ENCODE measurements at places on chromosomes 5 and 9. TPM values are rescaled to one million over a fixed set of nuclear protein-coding genes. Genes with fewer than 3 reads are reported as not detected.

The PHF24 gene
- total RNA-seq, result not detected

The MARCOL gene
- total RNA-seq, result not detected

The TARS1 gene
- total RNA-seq, result 165 TPM

The IFNK gene
- not detected for total RNA-seq

The IFNB1 gene
- total RNA-seq, result 0.61 TPM

The MRPS2 gene
- total RNA-seq, result 29.3 TPM

The RGS7BP gene
- total RNA-seq, result not detected

- peak overlapping the region; percentile 100 for H3K27ac ChIP-seq
- peak; percentile 80 for DNase-seq
- peaks cover 21% of the 10 kb centered on the region for H3K36me3 ChIP-seq
- peak overlapping the region; percentile 99 for H3K4me3 ChIP-seq
These were observed 26.1 kb upstream of the ANXA2R start for GRCh38 chr5:43065948-43066798.

DNA sequence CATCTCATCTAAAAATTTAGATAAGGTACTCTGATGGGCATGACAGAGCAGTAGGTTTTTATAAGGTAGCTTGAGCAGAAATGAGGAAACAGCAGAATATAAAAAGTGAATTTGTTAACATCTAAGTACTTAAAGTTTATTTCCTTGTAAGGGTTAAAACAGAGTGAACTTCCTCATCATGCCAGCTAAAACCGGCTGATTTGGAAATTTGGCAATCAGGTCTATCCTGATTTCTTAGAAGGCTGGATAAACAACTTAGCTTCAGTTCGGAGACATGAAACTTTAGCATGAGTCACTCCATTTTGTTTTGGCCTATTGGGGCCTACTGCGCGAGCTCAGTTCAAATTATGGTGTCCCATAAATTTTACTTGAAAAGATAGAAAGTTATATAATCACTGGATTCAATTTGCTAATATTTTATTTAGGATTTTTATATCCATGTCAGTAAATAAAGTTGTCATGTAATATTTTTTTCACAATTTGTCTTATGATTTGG, 241.6 kb upstream of the RORB start:
- no peak overlapping the region for H3K27ac ChIP-seq
- no peaks in the 10 kb centered on the region for H3K27me3 ChIP-seq
- H3K36me3 ChIP-seq, result no peaks in the 10 kb centered on the region
- no peaks in the 10 kb centered on the region for H3K4me1 ChIP-seq

GRCh38 chr5:140926443-140927227, 536 bp downstream of the PCDHAC1 start:
- peaks cover 3% of the 10 kb centered on the region for H3K36me3 ChIP-seq
- H3K4me1 ChIP-seq, result no peaks in the 10 kb centered on the region
- no peak overlapping the region for H3K27ac ChIP-seq

DNA sequence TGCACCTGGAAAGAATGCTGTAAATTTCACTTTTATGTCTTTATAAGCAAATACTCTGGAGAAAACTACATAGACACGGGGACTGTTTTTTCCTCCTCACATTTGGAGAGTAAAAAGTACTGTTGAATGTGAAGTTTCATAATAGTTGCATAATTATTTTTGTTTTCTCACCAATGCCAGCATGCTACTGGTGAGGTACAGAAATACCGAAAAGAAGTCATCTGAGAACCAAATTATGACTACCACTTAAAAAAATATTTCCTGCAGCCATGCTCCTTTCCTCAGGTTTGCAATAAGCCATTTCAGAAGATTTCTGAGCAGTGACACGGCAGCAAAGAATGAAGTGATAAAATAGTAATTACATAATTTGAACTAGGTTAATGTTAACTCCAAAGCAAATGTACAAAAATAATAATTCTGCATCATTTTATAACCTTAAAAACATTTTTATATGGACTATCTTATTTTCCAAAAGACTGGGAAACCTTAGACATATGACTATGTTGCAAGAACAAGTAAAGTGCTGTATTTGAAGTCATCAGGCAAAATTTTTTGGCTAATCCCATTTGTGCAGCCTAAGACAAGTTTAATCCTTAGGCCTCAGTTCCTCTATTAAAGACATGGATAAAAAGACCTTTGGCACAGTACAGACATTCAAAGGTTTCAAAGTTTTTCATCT, 144.7 kb downstream of the PCSK1 start:
- H3K4me1 ChIP-seq, result no peaks in the 10 kb centered on the region
- DNase-seq, result no peak
- no peak overlapping the region for H3K4me3 ChIP-seq
- no peaks in the 10 kb centered on the region for H3K36me3 ChIP-seq
- H3K27ac ChIP-seq, result no peak overlapping the region
- H3K27me3 ChIP-seq, result peaks cover 11% of the 10 kb centered on the region

GRCh38 chr5:32831624-32832023, 120.5 kb downstream of the NPR3 start:
- H3K4me3 ChIP-seq, result no peak overlapping the region
- H3K36me3 ChIP-seq, result no peaks in the 10 kb centered on the region

GRCh38 chr5:113003763-113004162, 27.2 kb downstream of the DCP2 start:
- H3K4me1 ChIP-seq, result peaks cover 4% of the 10 kb centered on the region
- no peak overlapping the region for H3K27ac ChIP-seq
- DNase-seq, result no peak
- H3K27me3 ChIP-seq, result no peaks in the 10 kb centered on the region
- no peak overlapping the region for H3K4me3 ChIP-seq

- H3K27ac ChIP-seq, result no peak overlapping the region
- DNase-seq, result no peak
- H3K36me3 ChIP-seq, result peaks cover 9% of the 10 kb centered on the region
- H3K4me1 ChIP-seq, result peaks cover 25% of the 10 kb centered on the region
- H3K27me3 ChIP-seq, result no peaks in the 10 kb centered on the region
- H3K4me3 ChIP-seq, result no peak overlapping the region
These were observed 9.6 kb downstream of the MTMR12 start for GRCh38 chr5:32302835-32303754.

- H3K4me1 ChIP-seq, result no peaks in the 10 kb centered on the region
- no peak for DNase-seq
- H3K4me3 ChIP-seq, result no peak overlapping the region
- no peaks in the 10 kb centered on the region for H3K27me3 ChIP-seq
- H3K27ac ChIP-seq, result no peak overlapping the region
- H3K36me3 ChIP-seq, result no peaks in the 10 kb centered on the region
These were observed 68.5 kb downstream of the GHR start for GRCh38 chr5:42491699-42492098.

GRCh38 chr9:129223551-129224208, 45.6 kb upstream of the IER5L start:
- H3K27ac ChIP-seq, result no peak overlapping the region
- peaks cover 37% of the 10 kb centered on the region for H3K4me1 ChIP-seq
- no peak overlapping the region for H3K4me3 ChIP-seq
- H3K27me3 ChIP-seq, result no peaks in the 10 kb centered on the region

- no peak for DNase-seq
- peak overlapping the region; percentile 78 for H3K4me3 ChIP-seq
- peaks cover 53% of the 10 kb centered on the region for H3K4me1 ChIP-seq
These were observed 3.8 kb downstream of the LARP1 start for GRCh38 chr5:154758977-154759376.

DNA sequence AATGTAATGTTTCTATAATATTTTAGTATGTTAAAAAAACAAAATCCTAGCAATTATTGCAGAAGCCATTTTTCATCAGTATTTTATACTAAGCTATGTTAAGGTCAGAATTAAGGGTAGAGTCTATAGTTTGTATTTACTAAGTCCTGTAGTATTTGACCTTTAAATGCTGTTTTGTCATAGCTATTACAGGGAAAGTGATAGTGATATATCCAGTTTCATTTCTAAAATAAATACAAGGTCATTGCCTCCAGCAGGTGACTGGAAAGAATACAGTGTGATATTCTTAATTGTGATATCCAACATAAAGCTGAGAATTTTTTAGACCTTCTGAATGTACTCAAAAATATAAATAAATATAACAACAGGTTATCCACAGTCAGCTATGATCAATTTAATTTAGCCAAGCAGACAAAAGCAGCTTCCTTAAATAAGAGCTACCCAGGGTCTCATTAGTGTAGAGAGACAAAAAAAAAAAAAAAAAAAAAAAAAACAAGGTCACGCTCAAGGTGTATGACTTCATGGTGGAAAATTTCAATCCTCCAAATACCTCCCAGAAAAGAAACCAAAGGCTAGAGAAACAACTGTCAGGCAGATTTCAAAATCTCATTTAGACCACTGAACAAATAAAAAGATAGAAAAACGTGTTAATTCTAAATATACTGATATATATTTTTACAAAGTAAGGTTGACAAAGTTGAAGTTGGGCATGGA, 278.7 kb downstream of the HCN1 start:
- no peaks in the 10 kb centered on the region for H3K36me3 ChIP-seq
- no peak for DNase-seq
- H3K27me3 ChIP-seq, result no peaks in the 10 kb centered on the region

DNA sequence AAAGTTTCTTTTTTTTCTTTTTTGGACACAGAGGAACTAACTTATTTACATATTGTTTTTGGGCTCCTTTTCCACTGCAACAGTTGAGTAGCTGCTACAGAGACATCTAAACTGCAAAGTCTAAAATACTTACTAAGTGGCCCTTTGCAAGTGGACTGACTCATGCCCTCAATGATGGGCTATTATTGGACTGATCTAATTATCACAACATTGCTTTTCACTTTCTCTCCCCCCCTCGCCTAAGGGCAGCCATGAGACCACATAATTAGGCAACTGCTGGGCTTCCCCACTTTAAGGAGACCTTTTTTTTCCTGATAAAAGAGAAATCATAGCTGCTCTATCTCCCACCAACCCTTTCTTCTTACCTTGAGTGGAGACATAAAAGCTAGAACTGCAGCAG, 47.0 kb downstream of the PLK2 start:
- peaks cover 10% of the 10 kb centered on the region for H3K27me3 ChIP-seq
- DNase-seq, result no peak
- H3K4me1 ChIP-seq, result no peaks in the 10 kb centered on the region
- no peak overlapping the region for H3K27ac ChIP-seq
- no peaks in the 10 kb centered on the region for H3K36me3 ChIP-seq

DNA sequence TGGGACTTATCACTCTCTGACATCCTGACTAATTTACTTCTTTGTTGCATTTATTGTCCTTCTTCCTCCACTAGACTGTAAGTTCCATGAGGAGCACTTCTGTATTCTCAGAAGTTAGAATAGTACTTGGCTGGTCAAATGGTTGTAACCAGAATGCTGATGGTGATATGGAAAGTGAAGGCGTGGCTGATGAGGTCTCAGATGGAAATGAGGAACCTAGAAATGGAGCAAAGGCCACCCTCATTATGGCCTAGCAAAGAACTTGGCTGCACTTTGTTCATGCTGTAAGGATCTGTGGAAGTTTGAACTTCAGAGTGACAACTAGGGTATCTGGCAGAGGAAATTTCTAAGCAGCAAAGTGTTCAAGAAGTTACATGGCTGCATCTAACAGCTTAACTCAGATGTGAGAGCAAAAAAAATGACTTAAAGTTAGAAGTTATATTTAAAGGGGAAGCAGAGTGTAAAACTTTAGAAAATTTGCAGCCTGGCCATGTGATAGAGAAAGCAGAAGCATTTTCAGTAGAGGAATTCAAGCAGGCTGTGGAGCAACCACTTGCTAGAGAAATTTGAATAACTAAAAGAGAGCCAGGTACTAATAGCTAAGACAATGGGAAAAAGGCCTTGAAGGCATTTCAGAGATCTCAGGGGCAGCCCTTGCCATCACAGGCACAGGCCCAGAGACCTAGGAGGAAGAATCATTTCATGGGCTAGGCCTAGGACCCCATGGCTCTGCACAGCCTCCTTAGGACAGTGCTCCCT, 14.9 kb upstream of the SLC22A5 start:
- no peaks in the 10 kb centered on the region for H3K4me1 ChIP-seq
- no peak overlapping the region for H3K27ac ChIP-seq
- DNase-seq, result no peak
- no peak overlapping the region for H3K4me3 ChIP-seq
- no peaks in the 10 kb centered on the region for H3K27me3 ChIP-seq

DNA sequence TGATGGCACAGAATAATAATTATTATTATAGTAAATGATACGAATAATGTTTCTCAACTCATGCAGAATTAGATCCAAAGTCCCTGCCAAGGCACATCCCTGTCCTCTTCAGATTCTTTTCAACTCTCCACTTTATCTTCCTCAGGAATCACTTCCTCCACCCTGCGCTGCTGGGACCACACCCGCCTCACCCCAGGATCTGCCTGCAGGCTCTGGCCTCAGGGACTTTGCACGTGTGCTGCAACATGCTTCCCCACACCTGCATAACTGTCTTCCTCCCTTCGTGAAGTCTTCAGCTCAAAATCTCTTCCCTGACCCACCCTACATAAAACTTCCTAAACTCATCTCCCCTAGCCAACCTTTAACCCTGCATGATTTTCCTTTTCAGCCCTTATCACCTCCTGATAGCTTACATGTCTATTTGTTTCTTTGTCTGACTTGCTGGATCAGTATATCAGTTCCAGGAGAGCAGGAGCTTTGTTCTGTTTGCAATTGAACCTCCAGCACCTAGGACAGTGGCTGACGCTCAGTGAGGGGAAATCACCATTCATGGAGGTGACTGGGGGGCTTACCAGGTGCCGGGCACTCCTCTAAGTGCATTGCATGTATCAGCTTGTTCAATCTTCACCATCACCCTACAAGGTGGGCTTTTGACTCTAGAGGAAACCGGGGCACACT, 47.5 kb upstream of the EGFLAM start:
- H3K27me3 ChIP-seq, result peaks cover 6% of the 10 kb centered on the region
- H3K27ac ChIP-seq, result no peak overlapping the region
- no peak for DNase-seq
- no peaks in the 10 kb centered on the region for H3K36me3 ChIP-seq
- no peak overlapping the region for H3K4me3 ChIP-seq
- H3K4me1 ChIP-seq, result no peaks in the 10 kb centered on the region

DNA sequence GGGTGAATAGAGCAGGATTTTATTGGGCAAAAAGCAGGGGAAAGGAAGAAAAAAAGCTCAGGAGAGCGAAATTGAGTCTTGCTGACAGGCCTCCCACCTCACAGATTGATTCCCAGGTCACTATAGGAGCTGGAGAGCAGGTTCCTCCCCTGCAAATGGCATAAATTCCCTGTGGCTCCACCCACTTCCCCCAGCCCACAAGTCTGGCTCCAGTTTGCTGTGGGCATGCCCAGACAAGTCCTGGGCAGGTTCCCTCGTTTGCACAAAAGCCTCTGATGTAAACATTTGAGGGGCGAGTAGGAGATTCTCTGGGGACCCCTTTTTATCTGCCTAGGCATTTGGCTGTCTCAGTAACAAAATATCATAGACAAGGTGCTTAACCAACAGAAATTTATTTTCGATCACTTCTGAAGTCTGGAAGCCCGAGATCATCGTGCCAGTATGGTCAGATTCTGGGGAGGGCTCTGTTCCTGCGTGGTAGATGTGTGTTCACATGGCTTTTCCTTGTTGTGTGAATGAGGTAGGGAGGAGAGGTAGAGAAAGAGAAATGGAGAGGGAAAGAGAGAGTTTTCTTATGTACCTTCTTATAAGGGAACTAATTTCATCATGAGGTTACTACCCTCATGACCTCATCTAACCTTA, 614.5 kb downstream of the MAT2B start:
- peak overlapping the region; percentile 9 for H3K27ac ChIP-seq
- no peak for DNase-seq
- no peaks in the 10 kb centered on the region for H3K36me3 ChIP-seq
- no peaks in the 10 kb centered on the region for H3K27me3 ChIP-seq
- peaks cover 2% of the 10 kb centered on the region for H3K4me1 ChIP-seq
